GM13977 (cell line): ENCODE measurements at places on chromosomes 12 and 14.

DNA sequence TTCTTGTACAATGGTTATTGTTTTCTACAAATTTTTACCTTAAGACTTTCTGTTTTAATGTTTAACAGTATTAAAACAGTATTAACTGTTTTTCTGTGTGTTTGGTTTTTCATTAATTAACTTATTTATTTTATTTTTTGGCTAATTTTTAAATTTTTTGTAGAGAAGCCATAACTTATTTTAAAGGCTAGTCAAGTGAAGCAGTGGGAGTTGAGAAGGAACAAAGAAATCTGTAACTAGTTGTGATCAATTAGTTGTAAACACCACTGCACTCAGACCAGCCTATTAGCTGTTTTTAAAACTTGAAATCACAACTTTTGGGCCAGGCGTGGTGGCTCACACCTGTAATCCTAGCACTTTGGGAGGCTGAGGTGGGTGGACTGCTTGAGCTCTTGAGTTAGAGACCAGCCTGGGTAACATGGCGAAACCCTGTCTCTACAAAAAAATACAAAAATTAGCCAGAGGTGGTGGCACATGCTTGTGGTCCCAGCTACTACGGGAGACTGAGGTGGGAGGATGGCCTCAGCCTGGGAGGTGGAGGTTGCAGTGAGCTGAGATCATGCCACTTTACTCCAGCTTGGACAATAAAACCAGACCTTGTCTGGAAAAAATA is 50.9 kb upstream of the HECTD1 start:
- no peak for DNase-seq

DNA sequence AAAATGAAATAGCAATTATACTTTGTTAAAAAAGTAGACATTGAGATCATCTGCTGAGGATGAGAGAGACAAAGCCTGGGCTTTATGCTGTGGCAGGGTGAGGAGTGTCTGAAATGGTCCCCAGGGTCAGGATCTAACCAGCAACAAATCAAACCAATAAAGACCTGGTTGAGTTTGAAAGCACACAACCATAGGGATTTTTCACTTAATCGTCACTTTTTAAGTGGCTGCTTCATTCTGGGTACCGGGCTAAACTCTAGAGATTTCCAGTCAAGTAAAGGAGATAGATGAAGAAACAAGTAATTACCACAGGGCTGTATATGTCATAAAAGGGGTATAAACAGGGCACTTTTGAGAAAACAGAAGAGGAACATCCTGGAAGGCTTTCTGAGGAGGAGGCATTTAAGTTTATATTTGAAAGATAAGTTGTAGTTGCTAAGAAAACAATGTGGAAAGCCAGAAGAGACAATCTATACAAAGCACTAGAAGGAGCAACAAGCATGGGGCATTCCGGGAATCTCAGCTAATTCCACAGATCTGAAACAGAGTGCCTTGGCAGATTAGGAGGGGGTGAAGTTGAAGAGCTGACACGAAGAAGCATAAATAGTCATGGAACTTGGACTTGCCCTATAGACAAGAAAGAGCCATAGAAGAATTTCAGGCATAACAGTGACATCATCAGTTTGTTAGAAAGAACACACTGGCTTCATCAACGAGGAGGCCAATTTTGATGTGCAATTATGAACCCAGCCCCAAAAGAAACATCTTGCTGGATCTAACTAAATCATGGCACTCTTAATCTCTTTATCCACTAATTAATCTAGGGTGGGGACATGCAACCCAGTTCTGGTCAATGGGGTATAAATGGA is 46.9 kb upstream of the FRS2 start:
- no peak for DNase-seq

DNA sequence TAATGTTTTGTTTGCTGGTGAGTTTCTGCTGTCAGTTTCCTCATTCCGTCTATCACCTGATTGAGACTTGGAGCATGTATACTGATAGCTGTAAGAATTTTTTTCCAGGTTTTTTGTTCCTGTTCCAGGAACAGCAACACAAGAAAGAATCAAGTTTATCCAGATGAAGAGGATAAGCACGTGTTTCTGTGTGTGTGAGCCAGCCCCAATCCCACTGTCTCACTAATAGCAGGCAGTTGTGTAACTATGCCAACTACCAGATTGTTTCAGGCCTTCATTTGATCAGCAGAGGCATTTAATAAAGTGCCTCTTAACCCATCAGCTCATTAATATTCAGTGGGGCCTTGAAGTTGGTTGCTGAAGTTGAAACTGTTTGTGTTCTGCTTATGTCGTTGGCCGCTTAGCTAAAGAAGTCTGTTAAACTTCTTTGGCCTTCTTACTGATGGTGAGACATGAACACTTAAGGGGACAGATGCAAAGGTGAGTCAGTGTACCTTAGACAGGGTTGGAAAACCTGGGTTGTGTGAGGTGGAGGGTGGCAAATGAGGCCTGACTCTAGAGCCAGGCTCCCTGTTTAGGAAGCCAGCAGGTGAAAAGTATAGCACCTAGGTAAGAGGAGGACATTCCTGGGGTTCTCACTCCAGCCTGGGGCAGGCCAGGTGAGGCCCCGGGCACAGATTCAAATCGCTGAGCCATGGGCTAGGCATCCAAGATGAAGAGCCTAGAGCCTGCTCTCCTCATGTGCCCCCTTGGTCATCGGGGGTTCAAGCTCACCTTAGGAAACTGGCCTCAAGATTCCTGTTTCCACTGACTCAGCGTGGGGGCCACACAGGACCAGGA is 3.7 kb downstream of the ANKRD13A start:
- no peak for DNase-seq

DNA sequence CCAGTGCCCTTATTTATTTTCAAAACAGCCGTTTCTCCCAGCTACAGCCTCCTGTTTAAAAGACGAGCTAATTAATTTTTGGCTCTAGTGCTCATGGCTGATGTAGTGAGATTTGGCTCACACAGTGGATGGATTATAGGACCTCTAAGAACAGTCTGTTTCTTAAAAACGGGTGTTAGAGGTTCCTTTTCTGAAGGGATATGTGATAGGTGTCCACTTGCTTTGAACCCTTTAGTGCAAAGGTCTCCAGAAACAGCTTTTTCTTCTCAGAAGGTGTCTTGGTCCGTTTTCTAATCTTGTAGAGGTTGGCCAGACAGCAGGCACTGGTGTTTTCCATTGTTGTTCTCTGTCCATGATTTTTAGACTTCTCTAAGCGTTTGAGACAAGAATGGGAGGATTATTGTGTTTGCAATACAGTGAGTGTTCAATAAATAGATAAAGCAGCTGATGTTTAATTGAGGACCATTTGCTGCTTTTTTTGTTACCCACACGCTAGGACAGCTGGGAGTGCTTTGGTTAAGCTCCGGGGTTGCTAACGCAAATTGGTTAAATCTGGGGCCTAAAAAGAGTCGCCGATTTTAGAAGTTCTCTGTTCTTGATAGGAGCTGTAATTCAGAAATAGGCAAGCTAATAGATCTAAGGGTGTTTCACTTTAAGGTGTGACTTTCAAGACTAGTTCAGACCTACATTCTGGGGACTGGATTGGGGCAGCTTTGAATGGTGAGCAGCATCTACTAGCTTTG is 1.0 kb downstream of the BORCS5 start:
- peak; percentile 47 for DNase-seq

DNA sequence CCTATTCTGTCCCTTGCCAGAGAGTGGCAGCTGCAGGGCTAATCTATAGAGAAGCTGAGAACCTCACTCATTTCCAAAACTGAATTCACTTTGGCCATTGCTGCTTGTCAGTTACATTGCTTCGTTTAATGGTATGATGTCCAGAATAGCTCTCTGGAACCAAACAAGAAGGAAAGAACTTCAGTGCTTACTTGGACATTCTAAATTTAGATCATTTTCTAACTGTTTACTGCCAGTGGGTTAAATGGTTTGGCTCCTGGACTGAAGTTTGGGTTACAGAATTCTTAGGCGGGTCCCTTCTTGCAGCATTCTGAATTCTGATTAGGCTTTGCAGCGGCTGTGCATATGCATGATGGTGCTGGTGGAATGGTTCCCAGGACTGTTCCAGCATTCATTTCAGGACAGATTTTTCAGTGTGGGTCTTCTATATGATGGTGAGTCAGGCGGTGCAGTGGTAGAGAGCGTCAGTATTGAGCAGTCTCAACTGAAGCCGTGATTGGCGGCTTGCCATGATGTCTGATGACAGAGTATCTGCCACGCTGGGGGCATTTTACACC is 148.7 kb downstream of the DYRK2 start:
- no peak for DNase-seq

DNA sequence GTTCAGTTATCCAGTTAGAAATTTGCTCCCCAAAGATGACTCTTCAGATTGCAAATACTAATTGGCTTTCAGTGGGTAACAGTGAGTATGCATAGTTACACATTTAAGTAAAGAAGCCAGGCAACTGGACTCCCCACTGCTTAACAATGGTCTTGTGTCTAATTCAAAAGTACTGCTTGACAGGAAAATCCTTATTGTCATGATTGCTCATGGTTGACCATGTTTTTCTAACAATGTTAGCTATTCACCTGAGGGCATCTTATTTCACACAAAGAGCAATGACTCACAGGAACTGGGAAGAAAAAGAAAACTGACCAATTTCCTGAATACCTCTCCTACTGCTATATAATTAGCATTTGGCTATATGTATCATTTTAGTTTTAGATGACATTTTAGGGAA is 33.7 kb upstream of the ALG10B start:
- DNase-seq: no peak
